ENCODE measurements at places on chromosomes 5 and 9.

GRCh38 chr5:174690271-174690670 is 34.1 kb upstream of the MSX2 start:
- peak; percentile 17 for DNase-seq

GRCh38 chr5:170681013-170681433 is 102.5 kb upstream of the GABRP start:
- peak; percentile 55 for DNase-seq

DNA sequence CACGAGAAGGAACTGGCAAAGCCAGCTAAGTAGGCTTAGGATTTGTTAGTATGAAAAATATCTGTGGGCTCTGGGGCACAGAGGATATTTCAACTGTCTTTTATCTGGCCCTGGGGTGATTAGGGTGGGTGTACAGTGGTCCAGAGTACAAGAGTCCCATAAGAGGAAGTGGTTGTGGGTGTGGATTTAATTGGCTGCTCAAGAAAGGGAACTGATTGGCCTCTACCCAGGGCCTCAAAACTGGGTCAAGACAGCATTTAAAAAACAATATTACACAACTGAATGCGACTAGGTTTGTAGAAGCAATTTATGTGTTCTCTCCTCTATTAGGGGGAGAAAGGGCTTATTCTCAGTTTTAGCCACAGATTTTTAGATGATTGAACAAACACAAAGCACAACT is 1353.4 kb upstream of the WWC1 start:
- DNase-seq = no peak

GRCh38 chr5:11547140-11547539 is 357.1 kb downstream of the CTNND2 start:
- DNase-seq = no peak

DNA sequence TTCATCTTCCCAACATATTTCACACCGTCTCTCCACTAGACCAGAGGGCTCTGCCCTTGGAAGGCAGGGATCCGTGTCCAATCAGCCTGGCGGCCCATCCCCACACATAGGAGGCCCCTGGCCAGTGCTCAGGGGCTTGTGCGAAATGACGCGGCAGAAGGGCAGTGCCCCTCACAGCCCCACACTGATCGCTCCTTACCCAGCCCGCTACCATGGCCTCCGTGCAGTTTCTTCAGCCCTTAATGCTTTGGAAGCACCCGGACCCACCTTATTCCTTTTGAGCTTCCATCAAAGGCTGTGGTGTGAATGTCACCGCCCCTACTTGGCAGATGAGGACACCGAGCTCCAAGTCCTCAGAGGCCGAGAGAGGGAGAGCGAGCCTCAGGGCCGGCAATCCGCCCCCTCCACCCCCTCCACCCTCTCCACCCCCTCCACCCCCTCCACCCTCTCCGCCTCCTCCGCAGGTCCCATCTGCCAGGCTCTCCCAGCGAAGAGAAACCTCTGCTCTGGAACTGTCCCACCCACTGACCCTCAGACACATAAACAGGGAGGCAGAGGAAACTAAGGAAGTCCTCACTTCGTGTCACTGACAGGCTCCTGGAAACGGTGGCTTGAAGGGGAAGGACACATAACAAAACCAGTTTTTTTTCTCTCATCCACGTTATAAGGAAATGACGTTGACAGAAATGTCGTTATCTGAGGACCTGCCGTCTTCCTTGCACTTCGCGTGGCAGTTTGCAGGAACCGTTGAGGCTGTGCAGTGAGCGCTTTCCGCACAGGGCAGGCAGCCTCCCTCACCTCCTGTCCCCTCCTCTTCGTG is 13.9 kb downstream of the QSOX2 start:
- DNase-seq = no peak

DNA sequence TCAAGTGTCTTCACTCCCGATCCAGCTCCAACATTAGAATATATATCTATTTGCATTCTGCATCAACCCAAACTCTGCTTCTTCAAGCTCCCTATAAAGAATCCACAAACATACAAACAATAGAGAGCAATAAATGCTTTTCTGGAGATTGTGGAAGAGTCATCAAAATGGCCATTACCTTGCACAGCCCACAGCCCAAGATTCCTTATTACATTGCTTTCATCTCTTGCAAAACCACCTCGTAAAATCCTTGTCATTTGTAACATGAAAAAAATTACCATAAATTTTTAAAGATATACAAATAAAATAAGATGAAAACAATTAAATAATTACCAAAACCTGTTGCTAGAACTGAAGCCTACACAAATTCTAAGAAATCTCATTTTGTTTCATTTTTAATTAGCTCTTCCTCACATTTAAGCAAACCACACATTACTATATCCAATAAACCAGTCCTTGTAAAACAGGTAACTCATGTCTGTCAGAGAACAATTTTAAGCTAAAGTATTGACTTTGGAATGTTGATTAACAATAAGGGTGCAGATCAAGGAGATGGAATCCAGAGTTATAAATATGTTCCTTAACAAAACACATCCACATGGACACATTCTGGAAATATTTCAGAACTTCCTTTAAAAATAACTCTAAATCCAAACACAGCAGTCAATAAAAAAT is 7.1 kb downstream of the SPINK9 start:
- DNase-seq = no peak

GRCh38 chr9:121886759-121887485 is 206.2 kb downstream of the TTLL11 start:
- DNase-seq = no peak

GRCh38 chr5:134153657-134154056 is 23.1 kb downstream of the SKP1 start:
- no peak for DNase-seq

- no peak for DNase-seq
Measured at GRCh38 chr5:144114571-144114970, 55.9 kb downstream of the YIPF5 start.

GRCh38 chr5:51986733-51987132 is 603.5 kb downstream of the ISL1 start:
- no peak for DNase-seq

DNA sequence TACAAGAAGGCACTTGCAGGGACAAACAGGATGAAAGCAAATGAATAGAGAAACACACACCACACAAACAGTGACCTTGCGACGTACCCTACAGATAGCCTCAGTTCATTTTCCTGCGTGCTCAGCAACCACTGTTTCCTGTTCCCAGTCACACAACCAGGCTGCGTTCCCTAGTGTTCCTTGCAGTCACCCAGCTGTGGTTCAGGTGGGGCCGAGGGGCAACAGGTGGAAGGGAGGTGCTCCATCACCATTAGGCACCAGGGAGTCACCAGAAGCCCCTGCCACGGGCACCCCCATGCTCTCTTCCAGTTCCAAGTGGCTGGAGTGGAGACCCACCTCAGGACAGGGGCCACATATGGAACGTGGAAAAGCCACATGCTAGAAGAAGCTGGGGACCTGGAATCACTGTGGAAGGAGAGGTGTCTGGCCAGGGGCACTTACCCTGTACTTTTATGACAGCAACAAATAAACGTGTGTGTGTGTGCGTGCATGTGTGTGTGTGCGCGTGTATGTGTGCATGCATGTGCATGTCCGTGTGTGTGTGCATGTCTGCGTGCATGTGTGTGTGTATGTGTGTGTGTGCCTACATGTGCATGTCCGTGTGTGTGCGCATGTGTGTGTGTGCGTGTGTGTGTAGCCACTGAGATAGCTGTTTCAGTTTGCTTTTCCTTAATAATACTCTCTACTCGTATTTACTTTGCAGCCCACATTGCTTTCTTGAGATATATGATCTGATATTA is 18.8 kb upstream of the FCN2 start:
- no peak for DNase-seq

GRCh38 chr5:149019679-149020078 is 43.2 kb downstream of the SH3TC2 start:
- DNase-seq = no peak

DNA sequence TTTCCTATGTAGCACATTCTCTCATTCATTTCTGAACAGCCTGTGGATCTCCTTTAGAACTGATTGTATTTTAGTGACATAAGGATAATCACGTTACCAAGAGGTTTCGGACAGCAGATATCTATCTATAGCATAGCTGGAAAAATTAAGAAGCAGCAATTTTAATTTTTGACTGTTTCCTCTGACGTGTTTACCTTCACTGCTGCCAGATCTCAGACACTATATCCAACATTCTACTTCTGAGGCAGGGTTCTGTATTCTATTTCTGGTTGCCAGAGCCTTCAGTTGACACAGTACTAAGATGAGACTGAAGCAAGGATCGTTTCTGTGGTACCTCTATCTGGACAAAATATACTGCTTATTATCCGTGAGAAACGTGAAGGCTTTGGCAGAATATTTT is at the start of gene EFCAB9:
Gene EFCAB9 (plus strand): TSS at position 301 of the 400 bp plus-strand sequence. CDS start 1 bp downstream, at position 302.
- DNase-seq = no peak

DNA sequence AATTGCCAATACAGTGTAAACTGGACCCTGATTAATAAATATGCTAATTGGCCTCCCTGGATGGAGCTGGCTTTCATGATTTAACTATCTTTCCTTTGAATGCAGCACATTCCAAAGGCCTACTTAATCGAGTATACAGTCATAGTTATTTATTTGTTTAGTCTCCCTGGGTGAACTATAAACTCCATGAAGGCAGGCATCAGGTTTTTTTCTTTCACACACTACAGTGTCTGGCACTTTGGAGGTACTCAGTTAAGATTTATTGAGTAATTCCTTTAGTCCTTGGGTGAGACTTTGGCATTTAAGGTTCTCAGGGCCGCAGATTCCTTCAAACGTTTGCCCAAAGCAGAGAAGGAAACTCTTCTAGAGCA is 20.5 kb downstream of the RUSC2 start:
- DNase-seq = no peak

DNA sequence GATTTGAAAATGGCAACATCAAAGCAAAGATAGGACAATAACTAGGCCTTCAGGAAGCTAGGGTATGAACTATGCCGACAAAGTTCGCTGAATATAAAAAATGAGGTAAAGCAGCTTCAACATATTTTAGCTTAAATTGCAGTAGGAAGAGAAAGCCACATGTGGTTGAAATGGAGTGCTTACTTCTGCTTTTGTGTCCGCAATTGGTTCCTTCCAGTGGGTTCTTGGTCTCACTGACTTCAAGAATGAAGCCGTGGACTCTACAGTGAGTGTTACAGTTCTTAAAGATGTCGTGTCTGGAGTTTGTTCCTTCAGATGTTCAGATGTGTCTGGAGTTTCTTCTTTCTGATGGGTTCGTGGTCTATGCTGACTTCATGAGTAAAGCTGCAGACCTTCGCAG is 95.2 kb downstream of the APTX start:
- no peak for DNase-seq

DNA sequence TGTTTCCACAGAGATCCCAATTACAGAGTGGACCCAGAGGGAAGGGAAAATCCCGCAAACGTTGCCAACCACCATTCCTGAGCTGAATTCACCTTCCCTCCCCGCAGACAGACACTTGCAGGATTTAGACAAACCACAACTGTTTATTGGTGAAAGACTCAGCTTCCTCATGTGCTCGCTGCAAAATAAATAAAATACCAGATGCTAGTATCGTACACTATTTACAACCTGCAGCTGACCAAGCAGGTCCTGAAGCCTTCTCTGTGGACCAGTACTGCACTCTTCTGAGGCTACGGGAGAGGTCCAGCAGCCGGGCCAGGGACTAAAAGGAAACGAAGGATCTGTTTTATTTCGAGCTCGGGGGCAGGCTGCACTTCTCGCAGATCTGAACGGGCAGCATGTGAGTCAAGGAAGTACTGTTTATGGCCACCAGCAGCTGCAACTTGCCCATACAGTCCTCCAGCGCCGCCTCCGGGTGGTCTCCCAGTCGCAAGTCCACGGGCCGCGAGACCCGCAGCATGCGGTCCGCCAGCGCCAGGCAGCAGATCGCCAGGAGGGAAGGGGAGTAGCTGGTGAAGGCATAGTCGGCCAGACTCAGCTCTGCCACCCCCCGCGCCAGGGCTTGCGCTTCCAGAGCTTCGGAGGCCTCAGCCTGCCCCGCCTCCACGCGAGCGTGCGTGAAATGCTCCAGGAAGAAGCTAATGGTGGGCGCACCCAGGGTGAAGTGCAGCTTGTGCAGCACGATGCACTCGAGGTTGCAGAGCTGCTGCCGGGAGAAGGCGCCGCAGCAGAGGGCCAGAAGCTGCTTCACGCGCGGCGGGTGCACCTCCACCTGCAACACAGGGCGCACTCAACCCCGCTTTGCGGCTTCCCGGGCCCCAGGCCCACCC is 2.1 kb downstream of the CCNO start:
- peak; percentile 51 for DNase-seq

- no peak for DNase-seq
Measured at GRCh38 chr9:130924448-130924788, 14.6 kb downstream of the FIBCD1 start.

DNA sequence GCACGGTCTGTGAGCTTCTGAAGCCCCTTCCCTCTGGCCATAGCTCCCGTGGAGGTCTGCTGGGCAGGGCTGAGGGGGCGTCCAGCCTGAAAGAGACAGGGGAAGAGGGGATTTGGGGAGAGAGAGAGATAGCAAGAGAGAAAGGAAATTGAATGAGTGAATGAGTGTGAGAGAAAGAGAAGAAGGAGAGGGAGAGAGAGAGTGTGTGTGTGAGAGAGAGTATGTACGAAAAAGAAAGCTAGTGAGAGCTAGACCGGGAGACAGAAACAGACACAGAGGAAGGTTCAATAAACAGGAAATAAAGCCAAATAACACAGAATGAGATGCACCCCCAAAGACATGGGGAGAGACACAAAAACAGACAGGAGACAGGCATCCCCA is 37.4 kb downstream of the PAX5 start:
- DNase-seq = no peak

DNA sequence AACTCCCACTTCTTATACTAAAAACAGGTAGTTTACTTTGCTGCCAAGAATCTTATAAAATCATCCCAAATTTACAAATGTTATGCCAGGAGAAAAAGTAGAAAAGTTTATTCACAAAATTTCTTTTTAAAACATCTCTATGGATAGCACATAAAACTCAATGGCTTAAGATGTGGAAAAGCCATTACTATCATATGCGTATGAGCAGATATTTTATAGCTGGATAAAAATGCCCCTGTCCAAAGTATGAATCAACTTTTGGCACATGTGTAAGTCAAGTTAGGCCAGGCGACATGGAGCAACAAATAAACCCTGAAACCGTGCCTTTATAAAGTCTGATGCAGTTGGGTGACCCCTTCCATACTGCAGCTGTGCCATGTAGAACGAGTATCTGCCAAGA is 38.6 kb upstream of the FBP1 start:
- DNase-seq = peak; percentile 30

GRCh38 chr9:70581214-70581954 is 166.9 kb upstream of the KLF9 start:
- no peak for DNase-seq

GRCh38 chr5:3993856-3994473 is 398.3 kb downstream of the IRX1 start:
- no peak for DNase-seq

- peak; percentile 39 for DNase-seq
Measured at GRCh38 chr9:79184831-79185230, 386.9 kb upstream of the TLE4 start.

GRCh38 chr5:9356351-9356825 is 189.5 kb downstream of the SEMA5A start:
- DNase-seq = no peak

Measured in GM23248 (cell line).